ENCODE measurements at places on chromosomes 3 and 15.

DNA sequence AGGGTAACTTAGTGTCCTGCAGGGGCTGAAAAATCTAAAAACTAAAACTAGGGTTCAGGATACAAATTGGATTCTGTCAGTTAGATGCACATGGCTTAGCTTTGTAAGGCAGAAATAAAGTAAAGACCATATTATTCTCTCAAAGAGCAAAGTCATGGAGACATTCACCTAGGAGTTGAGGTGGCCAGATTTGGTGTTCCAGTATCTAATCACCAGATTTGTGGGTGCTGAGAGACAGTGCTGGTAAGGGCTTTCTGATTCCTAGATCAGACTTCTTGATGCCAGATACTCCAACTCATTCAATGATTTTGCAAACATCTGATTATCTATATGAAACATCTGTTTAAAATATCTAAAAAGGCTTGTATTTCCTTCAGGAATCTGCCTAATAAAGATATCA is 28.3 kb upstream of the TBC1D5 start:
- DNase-seq: no peak

DNA sequence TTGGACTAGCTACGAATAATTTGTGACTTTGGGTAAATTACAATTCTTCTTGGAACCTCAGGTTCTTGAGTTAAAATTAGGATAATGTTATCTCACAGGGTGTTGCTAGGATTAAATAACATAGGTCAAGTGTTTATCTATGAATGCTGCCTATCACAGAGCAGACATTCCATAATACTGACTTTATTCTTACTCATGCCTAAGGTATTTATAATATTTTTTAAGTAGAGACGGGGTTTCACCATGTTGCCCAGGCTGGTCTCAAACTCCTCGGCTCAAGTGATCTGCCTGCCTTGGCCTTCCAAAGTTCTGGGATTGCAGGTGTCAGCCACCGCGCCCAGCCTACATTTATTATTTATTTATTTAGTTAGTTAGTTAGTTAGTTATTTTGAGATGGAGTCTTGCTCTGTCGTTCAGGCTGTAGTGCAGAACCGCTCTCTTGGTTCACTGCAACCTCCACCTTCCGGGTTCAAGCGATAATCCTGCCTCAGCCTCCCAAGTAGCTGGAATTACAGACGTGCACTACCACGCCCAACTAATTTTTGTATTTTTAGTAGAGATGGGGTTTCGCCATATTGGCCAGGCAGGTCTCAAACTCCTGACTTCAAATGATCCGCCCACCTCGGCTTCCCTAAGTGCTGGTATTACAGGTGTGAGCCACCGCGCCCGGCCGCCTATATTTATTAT is 741 bp upstream of the ZNF106 start:
- no peak for DNase-seq

DNA sequence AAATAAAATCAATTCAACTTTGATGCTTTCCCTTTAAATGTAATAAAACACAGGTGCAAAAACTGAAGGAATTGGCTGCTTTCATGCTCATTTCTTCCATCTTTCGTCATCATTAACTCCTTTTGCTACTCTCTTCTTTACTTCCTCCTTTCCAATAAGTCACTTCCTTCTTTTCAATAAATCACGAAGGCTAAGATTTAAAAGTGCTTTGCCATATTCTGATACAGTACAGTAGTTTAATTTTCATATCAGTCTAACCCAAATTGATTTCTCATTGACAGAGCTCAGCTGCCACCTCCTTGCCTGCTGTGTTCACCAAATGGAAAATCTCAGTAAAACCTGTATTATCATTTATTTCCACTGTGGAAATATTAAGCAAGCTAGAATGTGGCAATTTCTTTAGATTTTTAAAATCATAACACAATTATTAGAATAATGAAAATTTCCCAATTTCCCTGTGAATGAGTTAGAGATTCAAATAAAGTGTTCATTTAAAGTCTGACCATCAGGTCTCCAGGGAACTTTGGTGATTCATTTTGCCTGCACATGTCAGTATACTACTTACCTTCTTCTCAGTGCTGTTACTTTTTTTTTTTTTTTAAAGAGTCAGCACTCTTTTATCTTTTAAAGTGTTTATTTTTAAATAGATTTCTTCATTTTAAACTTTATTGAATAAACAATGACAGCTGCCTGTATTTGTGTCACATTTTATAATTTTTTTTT is 41.6 kb downstream of the NANOGP8 start:
- DNase-seq: peak; percentile 49

DNA sequence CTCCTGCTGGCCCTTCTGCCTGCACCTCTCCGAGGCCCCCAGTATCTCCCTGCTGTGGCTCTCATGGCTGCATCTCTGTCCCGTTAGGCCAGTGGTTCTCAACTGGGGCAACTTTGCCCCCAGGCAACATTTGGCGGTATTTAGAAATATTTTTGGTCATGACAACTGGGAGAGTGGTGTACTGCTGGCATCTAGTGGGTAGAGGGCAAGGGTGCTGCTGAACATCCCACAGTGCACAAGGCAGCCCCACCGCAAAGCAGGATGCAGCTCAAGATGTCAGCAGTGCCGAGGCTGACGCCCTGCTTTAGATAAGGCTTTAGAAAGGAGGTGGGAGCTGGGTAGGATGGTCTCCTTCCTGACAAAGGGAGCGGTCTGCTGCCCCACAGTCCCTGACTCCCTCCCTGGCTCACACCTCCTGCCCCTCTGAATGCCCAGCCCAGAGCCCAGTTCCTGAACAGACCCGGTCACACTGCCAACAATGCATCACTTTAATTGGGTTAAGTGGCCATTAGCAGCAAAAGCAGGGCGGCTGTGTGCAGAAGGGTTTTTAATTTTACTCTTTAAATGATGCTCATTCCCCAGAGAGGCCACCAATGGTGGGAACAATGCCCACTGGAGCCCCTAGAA is 68.8 kb upstream of the TMEM115 start:
- DNase-seq: no peak

- peak; percentile 8 for DNase-seq
Observed at GRCh38 chr15:56038707-56039106, 45.3 kb upstream of the NEDD4 start.

DNA sequence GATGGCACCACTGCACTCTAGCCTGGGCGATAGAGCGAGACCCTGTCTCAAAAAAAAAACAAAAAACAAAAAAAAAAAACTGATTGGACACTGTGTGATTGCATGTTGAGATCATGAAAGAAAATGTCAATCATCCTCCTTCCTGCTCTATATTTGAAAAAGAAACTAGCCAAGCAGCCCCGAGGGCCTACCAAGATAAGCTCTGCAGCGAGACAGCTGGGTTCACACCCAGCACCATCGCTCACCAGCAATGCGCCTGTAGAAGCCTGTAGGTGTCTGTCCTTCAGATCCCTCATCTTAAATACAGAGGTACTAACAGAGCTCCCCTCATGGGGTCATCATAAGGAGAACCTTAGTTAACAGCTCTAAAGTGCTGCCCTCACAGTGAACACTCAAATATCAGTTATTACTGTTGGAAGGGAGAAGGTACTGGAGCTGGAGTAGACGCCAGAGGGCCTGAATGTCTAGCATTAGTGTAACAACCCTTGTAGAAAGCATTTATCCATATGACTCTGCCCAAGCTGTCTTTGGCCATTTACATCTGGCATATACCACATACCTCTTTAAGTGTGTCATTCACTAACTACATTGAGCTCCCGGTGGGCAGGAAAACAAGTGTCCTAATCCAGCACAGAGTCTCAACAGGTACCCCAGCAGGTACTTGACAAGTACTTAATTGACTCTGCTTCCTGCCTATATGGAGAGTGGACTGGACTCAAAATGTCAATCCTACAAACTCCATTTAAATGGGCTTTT is 22.9 kb downstream of the MYLK start:
- no peak for DNase-seq

DNA sequence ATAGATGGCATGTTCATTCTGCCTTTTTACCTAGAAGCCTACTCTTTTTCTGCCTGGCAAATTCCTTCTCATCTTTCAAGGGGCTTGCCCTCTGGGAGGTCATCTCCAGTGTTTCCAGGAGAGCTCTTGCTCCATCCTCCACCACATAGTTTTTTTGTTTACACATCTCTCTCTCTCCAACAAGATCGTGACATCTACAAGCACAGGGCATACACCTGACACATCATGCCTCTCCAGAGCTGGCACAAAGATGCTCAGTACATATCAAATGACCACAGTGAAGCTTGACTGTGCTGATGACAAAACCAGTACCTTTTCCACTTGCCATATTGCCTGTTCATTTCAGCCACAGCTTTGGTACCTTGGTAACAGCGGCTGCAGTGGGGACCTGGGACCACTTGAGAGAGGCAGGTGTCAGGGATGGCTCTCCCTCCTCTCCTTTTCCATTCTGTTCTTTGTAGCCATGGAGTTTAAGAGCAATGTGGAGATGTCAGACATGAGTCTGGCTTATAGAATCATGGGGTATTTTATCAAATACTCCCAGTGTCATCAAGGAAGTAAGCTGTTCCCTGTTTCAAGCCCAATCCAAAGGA is 15.4 kb downstream of the ALPK3 start:
- DNase-seq: no peak

DNA sequence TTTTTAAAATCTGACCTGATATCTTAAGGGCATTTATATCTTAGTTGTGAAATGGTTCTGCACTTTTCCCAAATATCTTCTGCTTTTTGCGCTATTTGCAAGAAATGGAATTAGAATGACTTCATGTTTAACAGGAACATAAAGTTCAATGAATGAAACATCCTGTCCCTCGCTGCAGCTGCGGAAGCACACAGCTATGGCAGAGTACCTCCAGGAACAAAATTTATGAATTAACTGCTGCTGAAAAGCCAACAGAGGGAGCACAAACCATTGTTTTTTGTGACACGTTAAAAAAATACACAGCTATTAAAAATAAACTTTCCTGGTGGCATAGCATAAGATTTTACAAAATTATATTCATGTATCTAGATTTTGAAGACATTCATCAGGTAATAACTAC is 404.4 kb upstream of the MDFIC2 start:
- DNase-seq: no peak

- peak; percentile 49 for DNase-seq
Observed at GRCh38 chr3:12663401-12663935, 449 bp downstream of the RAF1 start.

- no peak for DNase-seq
Observed at GRCh38 chr3:153414982-153415381, 253.0 kb downstream of the RAP2B start.

DNA sequence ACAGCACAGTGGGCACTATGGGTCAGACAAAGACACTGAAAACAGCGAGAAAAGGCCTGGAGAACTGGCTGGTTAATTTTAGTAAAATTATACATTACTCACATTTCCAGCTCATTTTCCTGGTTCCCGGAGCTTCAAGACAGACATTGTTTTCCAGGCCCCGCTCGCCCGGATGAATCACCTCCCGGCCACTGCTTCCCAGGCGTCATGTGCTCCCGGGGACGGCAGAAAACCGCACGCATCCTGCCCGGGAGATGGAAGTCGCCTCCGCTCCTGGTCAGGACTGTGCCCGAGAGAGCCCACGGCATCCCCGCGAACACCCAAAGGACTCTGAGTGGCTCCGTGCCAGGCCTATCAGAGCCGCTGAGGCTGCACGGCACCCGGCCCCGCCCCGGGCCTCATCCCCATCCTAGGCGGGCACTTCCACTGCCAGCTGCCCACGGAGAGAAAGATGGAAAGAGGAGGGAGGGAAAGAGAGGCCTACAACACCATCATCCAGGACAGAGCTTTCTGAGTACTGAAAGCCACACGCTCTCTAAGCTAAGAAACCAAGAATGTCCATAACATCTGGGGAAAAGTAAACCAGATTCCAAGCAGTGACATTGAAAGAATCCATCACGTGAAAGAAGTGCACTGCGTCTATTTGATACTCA is 75.1 kb downstream of the VGLL4 start:
- no peak for DNase-seq

DNA sequence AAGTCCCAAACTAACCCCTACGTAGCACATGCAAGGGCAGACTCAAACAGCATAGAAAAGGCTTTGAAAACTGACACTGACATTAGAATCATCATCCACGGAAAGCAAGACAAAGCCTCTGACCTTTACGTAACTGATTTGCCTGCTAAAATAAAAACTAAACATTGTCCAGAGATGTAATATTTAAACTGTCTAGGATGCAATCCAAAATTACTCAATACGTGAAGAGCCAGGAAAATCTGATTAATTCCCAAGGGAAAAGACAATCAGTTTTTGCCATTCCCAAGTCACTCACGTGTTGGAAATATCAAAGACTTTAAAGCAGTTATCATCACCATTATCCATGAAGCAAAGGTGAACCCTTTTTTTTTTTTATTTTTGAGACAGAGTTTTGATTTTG is 13.3 kb upstream of the IQCF1 start:
- DNase-seq: no peak

DNA sequence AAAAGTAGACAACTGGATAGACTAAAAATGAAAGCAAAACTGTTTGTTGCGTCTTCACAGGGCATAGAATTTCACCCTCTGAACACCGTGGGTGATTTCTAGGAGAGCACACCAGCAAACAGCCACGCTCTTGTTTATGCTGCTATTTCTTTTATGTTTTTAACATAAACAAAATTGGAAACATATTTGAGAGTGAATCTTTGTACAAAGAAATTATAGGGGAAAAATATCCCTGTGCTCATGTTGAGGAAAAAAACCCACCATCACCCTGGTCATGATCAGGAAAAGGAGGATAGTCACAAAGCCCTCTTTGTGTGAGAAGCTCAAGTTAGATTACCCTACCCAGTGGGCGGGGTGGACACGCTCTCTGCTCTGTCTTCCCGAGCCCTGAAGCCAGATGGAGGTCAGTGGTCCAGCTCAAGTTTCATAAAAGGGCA is 313.3 kb downstream of the SATB1 start:
- peak; percentile 39 for DNase-seq

DNA sequence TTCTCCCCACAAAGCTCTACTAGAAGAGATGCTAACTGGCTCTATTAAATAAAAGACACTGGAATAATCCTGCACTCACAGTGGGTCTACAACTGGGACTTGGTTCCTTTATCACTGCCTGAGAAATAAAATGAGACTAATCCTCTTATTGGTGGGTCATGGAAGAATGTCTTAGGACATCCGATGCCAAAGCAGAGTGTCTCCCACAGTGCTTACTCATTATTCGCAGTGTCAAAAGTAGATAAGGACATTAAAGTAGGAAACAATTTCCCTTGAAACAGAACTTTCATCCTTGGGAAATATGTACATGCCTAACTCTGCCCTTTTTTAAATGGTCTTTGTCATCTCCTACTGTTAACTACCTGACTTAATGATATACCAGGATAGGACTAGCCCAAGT is 71.5 kb downstream of the GSK3B start:
- DNase-seq: no peak

- peak; percentile 47 for DNase-seq
Observed at GRCh38 chr3:87298111-87298718, 21.8 kb upstream of the POU1F1 start.

- no peak for DNase-seq
Observed at GRCh38 chr15:85477730-85478129, 97.3 kb downstream of the AKAP13 start.

DNA sequence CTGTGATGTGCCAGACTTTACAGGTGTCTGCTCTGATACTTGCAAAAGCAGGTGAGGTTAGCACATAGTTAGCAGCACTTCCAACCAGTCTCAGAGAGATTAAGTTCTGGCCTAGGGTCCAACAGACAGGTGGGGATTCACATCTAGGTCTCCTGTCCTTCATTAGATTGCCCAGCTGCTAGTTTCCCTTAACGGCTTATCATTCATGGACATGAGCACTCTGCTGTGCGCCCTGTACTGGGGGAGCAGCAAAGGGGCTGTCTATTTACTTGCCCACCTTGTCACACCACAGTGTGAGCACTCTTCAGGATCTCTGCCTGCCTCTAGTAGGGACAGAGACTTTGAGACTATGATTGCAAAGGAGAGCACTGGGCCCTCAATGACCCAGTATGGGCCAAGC is 8.7 kb downstream of the SPSB4 start:
- DNase-seq: no peak
